D341Med (cell line): ENCODE measurements at places on chromosomes 3 and 15.
A peak's percentile ranks its signal among the peaks of the same experiment; 100 is the strongest.

DNA sequence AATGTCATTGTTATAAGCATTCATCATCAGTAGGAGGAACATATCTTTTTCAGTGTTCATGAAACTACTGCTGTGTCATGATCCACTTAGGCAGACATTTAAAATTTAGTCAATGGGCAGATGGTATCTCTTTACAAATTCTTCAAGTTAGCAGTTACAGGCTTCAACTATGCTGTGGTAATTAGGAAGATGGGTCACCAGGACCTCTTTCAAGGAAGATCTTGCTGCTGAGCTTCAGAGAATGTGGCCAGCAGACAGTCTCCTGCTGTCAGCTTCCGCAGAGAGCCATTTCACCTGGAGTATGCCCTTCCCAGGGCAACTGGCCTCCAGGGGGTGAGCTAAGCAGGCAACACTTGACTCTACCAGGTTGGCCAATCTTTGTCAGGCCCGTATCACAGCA, 19.4 kb downstream of the IFT57 start:
- DNase-seq: no peak

GRCh38 chr15:43215961-43216360, 4.9 kb downstream of the EPB42 start:
- no peak for DNase-seq

- DNase-seq: no peak
Observed at GRCh38 chr3:17546500-17547255, 195.8 kb downstream of the TBC1D5 start.

- DNase-seq: no peak
Observed at GRCh38 chr3:58839187-58839586, 172.6 kb upstream of the FAM3D start.

- no peak for DNase-seq
Observed at GRCh38 chr15:71629781-71630474, 180.4 kb upstream of the NR2E3 start.

DNA sequence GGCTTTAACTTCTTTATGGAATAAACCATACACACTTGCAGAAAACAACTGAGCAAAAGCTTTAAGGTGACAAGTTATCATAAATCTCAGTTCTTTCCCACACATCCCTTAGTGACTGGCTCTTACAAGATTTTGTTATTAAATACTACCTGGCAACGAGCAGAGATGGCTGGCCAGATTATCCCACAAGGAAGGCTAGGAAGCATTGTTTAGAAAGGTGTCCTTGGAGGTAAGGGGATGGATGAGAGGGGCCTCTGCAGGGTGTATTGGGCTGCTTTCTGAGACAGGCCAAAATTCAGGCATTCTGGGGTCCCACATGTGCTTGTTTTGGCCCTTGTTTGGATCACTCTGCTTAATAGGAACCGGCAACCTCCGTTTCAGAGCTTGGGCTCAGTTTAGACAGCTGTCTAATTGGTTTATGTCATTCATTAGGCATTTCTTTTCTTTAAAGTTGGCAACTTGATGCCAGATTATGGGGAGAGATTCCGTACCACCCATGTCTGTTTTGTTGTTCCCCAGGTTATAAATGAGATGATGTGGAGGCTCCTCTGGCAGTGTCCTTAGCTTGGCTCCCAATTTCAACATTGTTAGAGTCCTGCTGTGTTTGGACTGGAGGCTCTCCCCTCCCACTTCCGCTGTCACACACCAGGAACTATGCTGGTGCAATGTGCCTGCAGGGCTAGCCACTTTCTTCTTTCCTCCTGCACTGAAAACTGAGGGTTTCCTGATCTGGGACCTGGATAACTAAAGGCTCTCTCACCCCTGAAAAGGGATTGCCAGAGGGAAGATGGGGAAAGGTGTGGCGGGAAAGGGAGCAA, 121.1 kb downstream of the TPRG1 start:
- DNase-seq: no peak

DNA sequence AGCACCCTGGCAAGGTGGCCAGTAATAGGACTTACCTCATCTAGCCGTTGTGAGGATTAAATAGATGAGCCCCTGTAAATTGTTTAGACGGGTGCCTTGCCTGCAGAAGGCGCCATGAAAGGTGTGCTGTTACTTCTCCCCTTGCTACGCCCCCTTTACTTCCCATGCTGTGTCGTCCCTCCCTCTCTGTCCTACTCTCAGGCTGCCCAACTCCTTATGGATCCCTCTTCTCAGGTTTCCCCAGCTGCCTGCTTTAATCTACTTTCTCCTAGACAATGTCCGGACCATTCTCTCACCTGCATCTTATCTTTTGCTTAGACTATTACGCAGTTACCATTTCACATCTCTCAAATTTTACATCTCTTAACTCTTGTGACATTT, 1.7 kb upstream of the FBXW12 start:
- DNase-seq: no peak

DNA sequence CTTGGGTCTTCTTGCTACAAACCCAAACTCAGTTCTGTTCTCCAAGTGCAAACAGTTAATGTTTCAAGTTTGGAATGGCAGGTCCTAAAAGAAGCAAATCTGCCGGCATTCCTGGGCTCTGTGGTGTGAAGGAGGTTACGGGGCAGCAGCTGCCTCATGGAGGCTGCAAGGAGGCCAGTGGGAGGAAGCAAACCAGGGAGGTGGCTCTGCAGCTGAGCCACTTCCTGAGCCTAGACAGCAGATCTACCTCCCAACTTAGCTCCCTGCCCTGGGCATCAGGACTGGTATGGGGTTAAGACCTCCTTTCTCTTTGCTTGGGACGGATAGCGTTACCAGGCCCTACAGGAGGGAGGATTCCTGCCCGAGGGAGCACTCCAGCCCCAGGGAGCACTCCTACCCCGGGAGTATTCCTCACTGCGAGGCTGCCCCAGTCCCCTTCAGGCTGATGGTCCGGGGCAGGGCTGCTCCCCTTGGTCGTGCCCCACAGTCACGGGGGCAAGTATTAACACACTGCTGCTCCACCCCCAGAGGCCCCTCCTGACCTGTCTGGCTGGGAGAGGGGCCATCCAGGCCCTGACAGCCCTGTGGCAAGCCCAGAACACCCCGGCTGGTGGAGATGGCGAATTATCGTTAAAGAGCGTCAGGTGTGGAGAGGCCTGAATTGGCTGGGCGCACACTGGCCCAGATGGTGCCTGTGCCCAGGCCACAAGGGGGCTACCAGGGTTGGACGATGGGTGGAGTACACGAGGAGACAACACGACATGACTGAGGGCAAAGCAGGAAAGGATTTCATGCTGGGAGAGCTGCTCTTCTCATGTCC, 129.9 kb downstream of the ATP10A start:
- DNase-seq: no peak

DNA sequence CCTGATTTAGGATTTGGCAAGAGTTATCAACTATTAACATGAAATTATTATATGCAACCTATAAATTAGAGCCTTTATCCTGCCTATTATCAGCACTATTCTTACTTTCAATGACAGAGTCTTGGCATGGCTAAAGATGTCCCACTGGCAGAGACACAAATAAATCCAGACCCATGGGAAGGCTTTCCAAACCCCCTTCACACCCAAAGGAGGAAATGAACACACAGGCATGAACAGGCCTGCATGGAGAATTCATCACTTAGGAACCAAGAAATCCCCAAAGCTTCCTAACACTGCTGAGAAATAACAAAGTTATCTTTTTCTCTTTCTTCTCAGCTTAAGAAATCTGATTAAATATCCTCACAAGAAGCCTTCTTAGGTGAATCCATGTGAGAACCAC, 213.9 kb downstream of the OCA2 start:
- DNase-seq: no peak

DNA sequence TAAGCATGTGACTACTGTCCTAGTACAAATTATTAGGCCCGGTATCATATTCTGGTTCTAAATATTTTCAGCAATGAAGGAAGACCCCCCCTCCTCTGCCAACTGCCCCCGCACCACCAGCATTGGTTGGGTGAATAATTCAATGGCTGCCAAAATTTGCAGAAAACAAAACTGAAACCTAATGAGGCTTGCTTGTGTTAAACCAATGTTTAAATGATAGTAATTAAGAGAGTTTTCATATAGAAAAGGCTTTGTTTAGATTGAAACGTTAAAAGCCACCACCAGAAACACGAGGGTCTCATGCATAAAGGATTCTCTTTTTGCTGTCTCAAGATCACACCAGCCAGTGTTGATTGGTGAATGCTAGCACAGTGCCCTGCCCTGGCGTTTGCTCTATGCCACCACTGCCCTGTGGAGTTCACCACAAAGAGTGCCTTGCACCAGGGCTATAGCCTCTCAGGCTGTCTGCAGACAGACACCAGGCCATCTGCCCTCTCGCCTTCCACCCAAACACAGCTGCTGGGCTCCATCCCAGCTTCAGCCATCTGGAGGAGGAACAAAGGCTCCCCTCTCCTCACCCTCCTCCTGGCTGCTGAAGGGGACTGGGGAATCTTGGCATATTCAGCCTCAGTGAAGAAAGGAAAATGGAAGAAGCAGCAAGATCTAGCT, 200.3 kb upstream of the PFN2 start:
- peak; percentile 73 for DNase-seq
